ENCODE measurements at places on chromosomes 16 and 17. TPM values are rescaled to one million over a fixed set of nuclear protein-coding genes. Genes with fewer than 3 reads are reported as not detected.

Gene SCNN1G
- total RNA-seq: 0.30 TPM

Gene G6PC3
- 30.1 TPM for total RNA-seq

Gene SEPTIN12
- total RNA-seq: not detected

Gene SPECC1
- 8.8 TPM for total RNA-seq

Gene NT5M
- 8.0 TPM for total RNA-seq
